ENCODE measurements at places on chromosomes 5 and 9. TPM values are rescaled to one million over a fixed set of nuclear protein-coding genes. Genes with fewer than 3 reads are reported as not detected.

TPPP gene
- 5.2 TPM for total RNA-seq

PCDHA1 gene
- 0.21 TPM for total RNA-seq

CCDC180 gene
- 0.86 TPM for total RNA-seq

CERCAM gene
- total RNA-seq: 41.2 TPM

DND1 gene
- total RNA-seq: 0.82 TPM

SLIT3 gene
- total RNA-seq: 13.2 TPM

PLEKHG4B gene
- total RNA-seq: 0.78 TPM

MTRR gene
- total RNA-seq: 29.5 TPM

GRXCR2 gene
- total RNA-seq: not detected

GPR151 gene
- not detected for total RNA-seq

ANXA2R gene
- total RNA-seq: 2.3 TPM
